Fibroblast of lung (primary cell): ENCODE measurements at places on chromosomes 11 and 22.

- no peak for DNase-seq
These were observed 5.6 kb downstream of the ETS1 start for GRCh38 chr11:128581561-128582272.

GRCh38 chr22:29394931-29395581 lies 6.7 kb upstream of the AP1B1 start:
- DNase-seq: peak; percentile 75

DNA sequence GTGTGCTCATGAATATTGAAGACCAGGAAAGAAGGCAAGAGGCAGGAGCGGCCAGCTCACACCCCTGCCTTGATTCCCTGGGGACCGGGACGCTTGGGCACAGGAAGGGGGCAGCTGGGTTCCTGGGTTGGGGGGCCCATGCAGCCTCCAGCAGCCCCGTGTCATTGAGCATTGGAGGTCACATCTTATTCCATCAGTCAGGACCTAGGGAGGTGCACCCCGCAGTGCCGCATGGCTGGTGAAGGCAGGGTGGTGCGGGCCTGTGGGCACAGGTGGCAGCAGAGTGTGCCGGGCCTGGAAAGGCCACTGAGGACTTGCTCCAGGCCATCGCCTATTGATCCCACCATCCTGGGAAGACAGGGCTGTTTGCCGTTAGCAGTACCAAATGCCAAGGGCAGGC lies 116.3 kb upstream of the NECTIN1 start:
- DNase-seq: no peak

DNA sequence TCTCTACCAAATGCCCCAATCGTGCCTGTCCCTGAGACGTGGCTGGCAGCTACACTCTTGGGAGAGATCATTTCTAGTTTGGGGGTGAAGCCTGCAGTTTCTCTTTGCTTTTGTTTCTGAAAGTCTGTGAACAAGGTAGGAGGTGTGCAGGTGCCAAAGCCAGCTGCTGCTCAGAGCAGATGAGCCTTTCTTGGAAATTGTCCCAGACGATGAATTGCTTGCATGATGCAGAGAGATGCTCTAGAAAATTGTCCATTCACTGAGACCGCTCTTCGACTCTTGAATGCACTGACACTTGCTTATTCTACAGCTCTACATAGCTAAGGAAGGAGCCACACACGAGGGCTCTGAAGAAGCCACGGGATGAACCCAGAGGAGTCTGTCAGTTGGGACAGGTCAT lies 225.6 kb upstream of the E2F8 start:
- DNase-seq: no peak
